ENCODE measurements at places on chromosomes 3 and 15. TPM values are rescaled to one million over a fixed set of nuclear protein-coding genes. Genes with fewer than 3 reads are reported as not detected.

- no peak for DNase-seq
These were observed 55.1 kb downstream of the HEG1 start for GRCh38 chr3:125000661-125001060.

DNA sequence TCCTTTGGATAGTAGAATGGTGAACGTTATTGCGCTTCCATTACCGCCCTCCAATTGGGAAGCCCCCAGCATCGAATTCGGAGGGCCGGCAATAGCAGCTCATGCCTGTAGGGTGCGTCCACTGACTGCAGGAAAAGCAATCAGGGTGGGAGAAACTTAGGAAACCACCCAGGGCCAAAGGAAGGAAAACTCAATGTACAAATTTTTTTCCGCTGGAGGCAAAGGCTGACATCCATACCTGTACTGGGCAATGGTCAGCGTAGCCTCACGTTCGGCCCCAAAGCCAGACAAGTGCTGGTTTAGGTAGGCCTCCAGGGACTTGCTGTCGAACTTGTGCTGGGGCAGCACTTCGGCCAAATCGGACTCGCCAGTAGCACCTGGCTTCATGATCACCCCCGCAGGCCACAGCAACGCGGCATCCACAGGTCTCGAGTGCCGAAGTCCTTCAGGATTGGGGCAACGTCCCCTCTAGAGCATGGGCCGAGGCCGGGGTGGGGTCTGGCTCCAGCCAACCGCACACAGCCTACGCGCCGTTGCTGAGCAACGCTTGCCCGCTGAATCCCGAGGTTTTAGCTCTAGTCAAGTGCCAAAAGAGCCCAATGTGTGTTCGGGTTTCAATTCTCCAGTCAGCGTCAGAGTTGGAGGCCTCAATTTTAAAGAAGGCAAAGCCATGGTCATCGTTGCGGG lies at the start of gene ACAD11:
ACAD11 (minus strand) TSS at position 445 of the 687 bp plus-strand sequence; CDS start at position 387, 58 bp downstream.
- peak; percentile 75 for DNase-seq

- DNase-seq = no peak
These were observed 158.6 kb upstream of the NR2F2 start for GRCh38 chr15:96171853-96172296.

- no peak for DNase-seq
These were observed 507.0 kb downstream of the TBL1XR1 start for GRCh38 chr3:176690083-176690869.

DNA sequence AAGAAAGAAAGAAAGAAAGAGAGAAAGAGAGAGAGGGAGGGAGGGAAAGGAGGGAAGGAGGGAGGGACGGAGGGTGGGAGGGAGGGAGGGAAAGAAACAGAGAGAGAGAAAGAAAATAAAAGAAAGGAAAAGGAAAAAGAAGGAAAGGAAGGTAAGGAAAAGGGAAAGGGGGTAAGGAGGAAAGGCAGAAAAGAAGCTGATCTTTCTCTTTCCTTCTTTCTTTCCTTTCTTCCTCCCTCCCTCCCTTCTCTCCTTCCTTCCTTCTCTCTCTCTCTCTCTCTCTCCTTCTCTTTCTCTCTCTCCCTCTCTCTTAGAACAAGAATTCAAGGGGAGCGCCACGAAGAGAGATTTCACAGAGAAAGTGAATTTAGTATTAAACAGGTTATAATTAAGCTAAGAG lies 25.8 kb upstream of the TMCC1 start:
- no peak for DNase-seq

- DNase-seq = no peak
These were observed 111.2 kb downstream of the EOMES start for GRCh38 chr3:27610800-27611525.

GRK7 gene
- total RNA-seq = 0.16 TPM

DNA sequence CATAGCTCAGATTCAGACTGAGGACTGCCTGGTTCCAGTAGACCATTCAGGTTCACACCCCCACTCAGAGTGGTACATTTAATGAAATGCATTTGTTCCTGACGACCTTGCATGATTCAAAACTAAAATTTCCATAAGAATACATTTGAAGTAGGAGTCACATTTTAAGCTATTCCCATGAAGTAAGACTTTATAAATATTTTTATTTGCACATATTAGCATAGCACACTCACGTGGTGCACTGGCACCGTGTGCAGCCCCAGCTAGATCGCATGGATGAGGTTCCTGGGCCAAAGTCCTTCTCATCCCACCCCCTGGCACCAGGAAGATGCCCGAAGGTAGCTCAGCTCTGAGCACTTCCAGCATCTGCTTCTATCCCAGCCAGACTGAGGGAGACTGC lies 59.4 kb downstream of the SLCO2A1 start:
- no peak for DNase-seq

GRCh38 chr15:73727330-73727976 lies 25.7 kb downstream of the INSYN1 start:
- no peak for DNase-seq

GRCh38 chr15:85403745-85404144 lies 23.3 kb downstream of the AKAP13 start:
- DNase-seq = no peak

- DNase-seq = no peak
These were observed 2.4 kb downstream of the CYP11A1 start for GRCh38 chr15:74364936-74365597.

RAB8B gene
- 18.1 TPM for total RNA-seq

DNA sequence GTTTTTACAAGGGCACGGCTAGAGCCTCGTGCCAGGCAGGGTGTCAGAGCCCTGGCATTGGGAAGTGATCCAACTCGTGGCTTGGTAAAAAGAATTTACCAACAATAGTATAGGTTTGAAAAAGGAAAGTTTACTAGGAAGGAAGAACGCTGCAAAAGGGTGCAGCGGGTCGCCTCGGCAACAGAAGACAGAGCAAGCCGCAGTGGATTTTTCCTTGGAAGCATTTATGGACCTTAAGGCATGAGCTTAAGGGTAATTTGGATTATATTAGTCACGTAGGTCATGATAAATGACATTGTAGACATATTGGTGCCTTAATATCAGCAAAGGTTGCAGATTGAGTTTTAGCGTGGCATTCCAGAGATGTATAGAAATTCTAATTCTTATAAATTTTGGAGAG lies 163.4 kb upstream of the PPP2R3A start:
- DNase-seq = no peak

KLF15 gene
- 28.1 TPM for total RNA-seq

HCLS1 gene
- 9.2 TPM for total RNA-seq

SAXO2 gene
- 1.6 TPM for total RNA-seq

GRCh38 chr3:180678231-180678630 lies 1.1 kb downstream of the CCDC39 start:
- DNase-seq = no peak

DNA sequence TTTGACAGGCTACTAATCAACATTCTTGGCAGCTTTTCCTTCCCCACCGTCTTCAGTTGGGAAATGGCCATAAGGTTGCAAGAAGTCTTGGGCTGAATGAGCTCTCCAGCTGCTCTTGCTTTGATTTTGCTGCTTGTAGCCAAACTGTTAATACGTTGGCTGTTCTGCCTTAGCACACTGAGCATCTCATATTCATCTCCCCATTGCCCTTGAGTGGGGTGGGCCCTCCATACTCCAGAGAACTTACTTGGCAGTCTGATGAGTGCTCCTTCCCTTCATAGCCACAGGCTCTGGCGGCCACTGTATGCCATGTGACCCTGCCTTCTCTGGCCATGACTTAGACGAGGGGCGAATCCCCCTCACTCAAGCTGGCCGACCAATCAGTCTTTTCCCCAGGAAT lies 25.8 kb upstream of the PAQR5 start:
- DNase-seq = no peak

DNA sequence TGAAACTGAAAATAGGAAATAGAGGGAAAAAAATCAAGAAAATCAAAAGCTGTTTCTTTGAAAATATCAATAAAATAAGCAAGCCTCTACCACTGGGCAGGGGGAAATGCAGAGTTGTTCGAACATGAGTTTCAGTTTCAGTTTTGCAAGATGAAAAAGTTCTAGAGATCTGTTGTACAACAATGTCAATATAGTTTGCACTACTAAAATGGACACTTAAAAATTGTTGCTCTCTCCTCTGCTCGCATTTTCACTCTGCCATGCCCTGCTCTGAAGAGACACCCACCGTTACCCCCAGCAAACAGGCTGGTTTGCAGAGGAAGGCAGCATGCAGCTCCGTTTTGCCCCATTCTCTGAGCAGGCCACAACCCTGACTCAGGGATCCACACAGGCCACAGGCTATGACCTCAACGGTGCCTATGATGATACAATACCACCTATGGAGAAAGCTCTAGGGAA lies 64.5 kb downstream of the ZNF148 start:
- DNase-seq = no peak

- no peak for DNase-seq
These were observed 10.7 kb upstream of the HACD2 start for GRCh38 chr3:123595396-123596180.

DNA sequence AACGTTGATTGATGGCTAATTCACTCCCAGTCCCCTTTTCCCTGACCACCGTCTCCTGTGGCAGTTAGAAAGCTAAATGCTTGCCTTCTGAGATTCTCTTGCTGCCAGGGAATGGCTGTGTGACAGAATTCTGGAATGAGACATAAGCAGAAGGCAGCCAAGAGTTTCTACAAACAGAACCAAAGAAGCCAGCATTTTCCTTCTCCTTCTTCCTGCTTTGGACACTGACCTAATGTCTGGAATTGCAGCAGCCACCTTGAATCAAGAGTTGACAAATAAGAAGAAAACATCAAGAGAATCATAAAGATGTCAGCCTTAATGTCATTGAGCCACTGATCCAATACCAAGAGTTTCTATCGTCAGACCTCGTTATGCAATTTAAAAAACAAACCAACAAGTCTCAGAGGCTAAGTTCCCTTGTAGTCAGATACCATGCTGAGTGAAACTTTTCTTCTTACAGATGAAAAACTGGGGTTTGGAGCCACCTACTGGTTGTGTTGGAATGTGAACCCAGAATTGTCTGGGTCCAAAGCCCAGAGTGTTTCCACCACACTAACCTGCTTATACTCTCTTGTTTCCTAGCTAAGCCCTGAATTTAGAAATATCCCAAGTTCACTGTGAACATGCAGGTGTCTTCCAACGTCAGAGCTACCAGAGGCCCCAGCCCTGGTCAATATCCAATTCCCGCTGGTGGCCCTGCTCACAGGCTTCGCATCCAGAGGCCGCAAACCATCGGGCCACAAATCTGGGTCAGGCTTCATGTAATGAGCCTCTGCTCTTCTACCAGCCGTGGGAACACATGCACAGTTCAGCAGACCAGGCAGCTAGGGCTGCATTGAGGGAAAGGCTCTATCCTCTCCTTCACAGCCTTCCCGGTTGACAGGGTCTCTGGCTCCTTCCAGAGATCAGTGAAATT lies 42.5 kb downstream of the MCF2L2 start:
- DNase-seq = no peak

GRCh38 chr3:69164296-69164695 lies 41.9 kb upstream of the LMOD3 start:
- DNase-seq = no peak

DNA sequence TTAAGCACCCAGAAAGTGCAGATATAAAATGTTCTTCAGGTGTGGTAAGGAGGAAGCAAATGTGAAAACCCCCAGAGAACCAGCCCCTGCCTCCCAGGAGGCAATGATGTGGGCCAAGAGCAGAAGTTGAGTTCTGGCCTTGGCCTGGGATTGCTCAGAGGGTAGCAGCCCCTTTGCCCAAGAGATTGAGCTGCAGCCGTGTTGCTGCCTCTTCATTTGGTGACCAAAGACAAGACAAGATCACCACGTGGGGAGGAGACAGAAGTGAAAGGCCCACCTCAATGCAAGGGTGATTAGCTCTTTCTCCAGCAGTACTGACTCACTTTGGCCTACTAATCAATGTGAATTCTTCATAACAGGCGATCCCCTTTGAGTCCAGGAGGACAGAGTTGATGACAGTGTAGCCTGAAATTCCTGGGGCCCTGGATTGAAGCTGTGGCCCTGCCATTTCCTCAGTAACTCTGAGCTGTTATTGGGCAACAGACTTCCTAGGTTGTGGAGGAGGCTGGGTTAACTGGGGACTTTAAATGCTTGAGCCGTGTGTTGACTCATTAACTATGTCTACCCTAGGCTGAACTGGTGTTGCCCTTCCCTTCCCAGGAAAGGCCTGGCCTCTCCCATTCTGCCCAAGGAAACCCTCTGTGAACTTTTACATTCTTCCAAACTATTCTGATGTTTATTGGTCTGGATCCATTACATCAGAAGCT lies 86.5 kb downstream of the ST6GAL1 start:
- DNase-seq = no peak

GAP43 gene
- total RNA-seq = not detected

FANCD2 gene
- 0.39 TPM for total RNA-seq

TLR9 gene
- total RNA-seq = 0.41 TPM

DNA sequence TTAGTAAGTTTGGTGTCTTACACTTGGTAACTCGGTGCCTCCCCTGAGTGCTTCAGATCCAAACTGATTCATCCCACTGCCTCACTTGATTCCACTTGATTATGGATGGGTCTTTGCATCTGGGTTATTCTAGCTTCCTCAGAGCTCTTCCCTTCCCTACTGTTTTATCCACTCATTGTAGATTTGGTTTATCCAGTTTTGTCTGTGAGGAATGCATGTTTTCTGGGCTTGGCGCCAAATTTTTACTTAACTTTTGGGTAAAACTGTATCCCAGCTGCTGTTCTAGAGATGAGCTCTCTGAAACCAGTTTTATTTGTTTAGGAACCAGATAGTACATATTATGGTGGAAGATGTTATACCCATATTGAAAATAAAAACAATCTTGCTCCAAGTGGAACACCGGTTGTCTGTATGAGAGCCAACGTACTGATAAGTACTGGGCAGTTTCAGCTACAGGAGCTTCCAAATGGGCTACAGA lies 20.9 kb downstream of the RAD54L2 start:
- DNase-seq = no peak

DNA sequence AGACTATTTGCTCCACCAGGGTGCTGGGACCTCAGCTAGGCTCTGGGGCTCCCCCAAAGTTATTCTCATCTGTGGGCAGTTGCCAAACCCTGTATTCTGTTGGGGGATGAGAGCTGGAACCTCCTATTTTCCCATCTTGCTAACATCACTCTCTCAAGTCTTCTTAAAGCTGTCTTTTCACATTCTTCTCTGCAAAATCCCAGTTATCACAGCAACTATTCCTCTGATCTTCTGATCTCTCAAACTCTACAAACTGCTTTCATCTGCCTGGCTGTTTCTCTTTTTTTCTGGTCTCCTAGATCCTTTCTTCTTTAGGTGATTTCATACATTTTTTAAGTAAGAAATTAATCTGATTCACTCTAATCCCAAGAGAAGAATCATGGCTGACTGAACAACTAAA lies 10.7 kb upstream of the ADAMTSL3 start:
- DNase-seq = no peak

GRCh38 chr3:31498791-31499190 lies 33.9 kb upstream of the STT3B start:
- DNase-seq = no peak

DNA sequence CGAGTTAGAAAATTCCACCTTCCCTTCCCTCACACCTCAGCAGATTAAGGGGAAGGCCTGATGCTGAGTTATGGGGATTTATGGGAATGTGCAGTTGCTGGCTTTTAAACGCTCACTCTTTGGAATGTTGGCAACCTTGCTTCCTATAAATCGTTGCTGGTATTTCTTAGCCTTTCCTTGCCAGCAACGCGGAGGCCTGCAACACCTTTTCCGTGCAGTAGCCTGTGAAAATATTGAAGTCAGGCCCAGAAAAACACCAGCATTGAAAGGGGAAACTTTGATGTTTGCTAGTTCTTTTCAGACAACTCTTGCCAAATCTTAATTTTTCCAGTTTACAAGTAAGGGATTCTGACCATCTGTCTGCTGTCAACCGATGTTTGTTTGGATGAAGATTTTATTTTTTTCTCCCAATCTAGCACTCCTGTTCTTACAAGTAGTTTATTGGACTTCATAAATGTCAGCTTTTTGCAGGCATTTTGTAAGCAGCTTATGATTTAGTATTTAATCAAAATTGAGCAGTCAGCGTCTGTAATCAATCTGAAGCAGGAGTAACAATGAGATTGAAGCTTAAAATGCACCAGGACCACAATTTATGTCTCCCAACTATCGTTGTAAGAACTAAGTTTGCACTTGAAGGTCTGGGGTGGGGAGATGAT lies 251.0 kb downstream of the RPLP1 start:
- DNase-seq = no peak

BOC gene
- 5.3 TPM for total RNA-seq

All from psoas muscle (tissue), 8 donors.